ENCODE measurements at places on chromosomes 3 and 15. TPM values are rescaled to one million over a fixed set of nuclear protein-coding genes. Genes with fewer than 3 reads are reported as not detected.

The GUCA1C gene
- total RNA-seq = not detected

The CPN2 gene
- total RNA-seq = not detected

The TSPAN3 gene
- total RNA-seq = 114 TPM

The PARP9 gene
- total RNA-seq = 16.6 TPM

The RETNLB gene
- not detected for total RNA-seq

The METTL6 gene
- 9.6 TPM for total RNA-seq

GRCh38 chr15:36769098-36769497 lies 189.7 kb downstream of the CDIN1 start:
- no peak for DNase-seq
- H3K27me3 ChIP-seq = no peaks in the 10 kb centered on the region
- H3K4me3 ChIP-seq = no peak overlapping the region
- H3K36me3 ChIP-seq = no peaks in the 10 kb centered on the region
- H3K27ac ChIP-seq = no peak overlapping the region

GRCh38 chr15:40100947-40101905 lies 7.5 kb downstream of the BMF start:
- H3K27ac ChIP-seq = peak overlapping the region; percentile 62
- no peak overlapping the region for H3K4me3 ChIP-seq
- H3K27me3 ChIP-seq = no peaks in the 10 kb centered on the region
- no peak for DNase-seq

- no peaks in the 10 kb centered on the region for H3K36me3 ChIP-seq
- no peak overlapping the region for H3K27ac ChIP-seq
- H3K4me1 ChIP-seq = no peaks in the 10 kb centered on the region
- no peak overlapping the region for H3K4me3 ChIP-seq
- DNase-seq = no peak
These were observed 279.2 kb downstream of the GABRG3 start for GRCh38 chr15:27250223-27250622.

DNA sequence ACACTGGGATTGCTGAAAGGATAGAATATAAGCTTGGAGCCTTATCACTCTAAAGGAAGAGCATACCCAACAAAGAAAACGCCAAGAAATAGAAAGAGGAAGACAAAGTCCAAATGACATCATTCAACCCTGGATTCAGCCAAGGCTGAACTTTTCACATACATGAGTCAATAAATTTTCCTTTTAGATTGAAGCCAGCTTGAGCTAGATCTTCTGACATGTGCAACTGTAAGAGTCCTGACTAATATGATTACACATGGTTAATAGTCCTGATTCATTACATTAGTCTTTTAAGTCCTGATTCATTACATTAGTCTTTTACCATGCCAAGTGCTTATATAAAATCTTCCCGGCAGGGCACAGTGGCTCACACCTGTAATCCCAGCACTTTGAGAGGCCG lies 13.6 kb upstream of the DENND6A start:
- H3K27me3 ChIP-seq = no peaks in the 10 kb centered on the region
- DNase-seq = no peak
- H3K4me1 ChIP-seq = peaks cover 27% of the 10 kb centered on the region
- no peak overlapping the region for H3K27ac ChIP-seq

- H3K4me1 ChIP-seq = no peaks in the 10 kb centered on the region
- no peak overlapping the region for H3K4me3 ChIP-seq
- H3K36me3 ChIP-seq = no peaks in the 10 kb centered on the region
- H3K27ac ChIP-seq = no peak overlapping the region
These were observed 167.6 kb downstream of the EPHA3 start for GRCh38 chr3:89275001-89275400.

- no peak for DNase-seq
- H3K27ac ChIP-seq = no peak overlapping the region
- H3K4me3 ChIP-seq = no peak overlapping the region
- no peaks in the 10 kb centered on the region for H3K4me1 ChIP-seq
- H3K36me3 ChIP-seq = no peaks in the 10 kb centered on the region
These were observed 1218.9 kb downstream of the ROBO2 start for GRCh38 chr3:78258798-78259197.

DNA sequence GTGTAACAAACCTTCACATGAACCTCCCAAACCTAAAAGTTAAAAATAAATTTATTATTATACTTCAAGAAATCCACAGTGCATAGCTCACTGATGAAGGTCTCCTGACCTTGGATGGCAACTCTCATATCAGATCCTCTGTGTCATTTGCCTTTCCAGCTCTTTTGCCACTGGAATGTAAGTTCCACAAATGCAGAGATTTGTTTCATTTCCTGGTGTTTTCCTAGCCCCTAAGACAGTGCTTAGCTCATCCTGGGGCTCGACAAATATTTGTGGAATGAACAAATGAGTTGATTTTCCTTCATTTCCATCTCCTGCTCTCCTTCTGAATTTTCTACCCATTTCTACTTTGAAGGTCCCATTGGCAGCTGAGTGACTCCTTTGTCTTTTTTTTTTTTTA lies 56.0 kb downstream of the FRMD4B start:
- no peaks in the 10 kb centered on the region for H3K27me3 ChIP-seq
- no peak overlapping the region for H3K4me3 ChIP-seq
- no peak overlapping the region for H3K27ac ChIP-seq
- no peaks in the 10 kb centered on the region for H3K4me1 ChIP-seq

DNA sequence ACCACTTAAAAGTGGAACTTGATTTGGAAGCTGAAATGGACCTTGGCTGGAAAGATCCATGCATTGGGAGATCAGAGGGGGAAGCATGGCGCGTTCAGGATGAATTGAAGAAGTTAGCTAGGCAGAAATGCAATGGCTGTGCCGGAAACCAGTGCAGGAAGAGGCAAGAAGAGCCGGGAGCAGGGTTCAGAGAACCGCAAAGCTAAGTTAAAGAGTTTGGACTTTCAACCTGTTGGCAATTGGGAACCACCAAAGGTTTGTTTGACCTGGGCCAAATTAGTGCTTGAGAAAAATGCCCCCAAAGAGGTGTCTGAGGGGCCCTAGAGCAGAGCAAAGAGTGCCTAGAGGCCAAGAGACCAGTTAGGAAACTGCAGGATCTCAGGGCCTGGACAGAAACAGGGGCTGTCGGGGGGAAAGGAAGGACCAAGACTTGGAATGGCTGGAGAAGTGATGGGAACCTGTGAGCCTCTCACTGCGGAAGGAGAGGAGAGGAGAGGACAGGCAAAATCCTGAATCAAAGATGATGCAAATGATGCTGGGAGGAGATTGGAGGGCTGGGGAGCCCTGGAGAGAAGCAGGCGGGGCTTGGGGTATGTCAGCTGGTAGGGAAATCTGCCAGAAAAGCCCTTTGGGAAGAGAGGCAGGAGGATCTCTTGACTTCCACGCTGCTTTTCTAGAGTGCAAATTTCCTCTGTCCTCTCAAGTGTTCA lies 49.3 kb downstream of the FAM174B start:
- H3K27ac ChIP-seq = no peak overlapping the region
- no peak for DNase-seq
- no peaks in the 10 kb centered on the region for H3K27me3 ChIP-seq
- H3K36me3 ChIP-seq = no peaks in the 10 kb centered on the region
- peaks cover 9% of the 10 kb centered on the region for H3K4me1 ChIP-seq

DNA sequence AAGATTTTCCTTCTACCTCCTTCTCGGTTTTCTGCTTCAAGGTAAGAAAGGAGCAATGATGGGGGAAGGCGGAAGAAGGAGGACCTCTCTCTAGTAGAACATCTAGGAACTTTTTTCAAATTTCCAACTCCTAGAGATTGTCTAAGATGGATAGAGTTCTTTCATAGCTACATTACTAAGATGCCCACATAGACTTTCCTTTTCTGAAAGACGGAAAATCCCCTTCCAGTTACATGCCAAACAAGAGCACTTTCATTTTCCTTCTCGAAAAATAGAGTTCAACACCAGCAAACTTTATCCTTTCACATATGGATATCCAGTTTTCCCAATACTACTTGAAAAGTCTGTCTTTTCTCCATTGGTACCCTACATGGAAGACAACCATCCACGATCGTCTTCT lies 692 bp downstream of the HTR3E start:
- no peak overlapping the region for H3K27ac ChIP-seq
- H3K4me3 ChIP-seq = no peak overlapping the region
- no peak for DNase-seq
- no peaks in the 10 kb centered on the region for H3K36me3 ChIP-seq

DNA sequence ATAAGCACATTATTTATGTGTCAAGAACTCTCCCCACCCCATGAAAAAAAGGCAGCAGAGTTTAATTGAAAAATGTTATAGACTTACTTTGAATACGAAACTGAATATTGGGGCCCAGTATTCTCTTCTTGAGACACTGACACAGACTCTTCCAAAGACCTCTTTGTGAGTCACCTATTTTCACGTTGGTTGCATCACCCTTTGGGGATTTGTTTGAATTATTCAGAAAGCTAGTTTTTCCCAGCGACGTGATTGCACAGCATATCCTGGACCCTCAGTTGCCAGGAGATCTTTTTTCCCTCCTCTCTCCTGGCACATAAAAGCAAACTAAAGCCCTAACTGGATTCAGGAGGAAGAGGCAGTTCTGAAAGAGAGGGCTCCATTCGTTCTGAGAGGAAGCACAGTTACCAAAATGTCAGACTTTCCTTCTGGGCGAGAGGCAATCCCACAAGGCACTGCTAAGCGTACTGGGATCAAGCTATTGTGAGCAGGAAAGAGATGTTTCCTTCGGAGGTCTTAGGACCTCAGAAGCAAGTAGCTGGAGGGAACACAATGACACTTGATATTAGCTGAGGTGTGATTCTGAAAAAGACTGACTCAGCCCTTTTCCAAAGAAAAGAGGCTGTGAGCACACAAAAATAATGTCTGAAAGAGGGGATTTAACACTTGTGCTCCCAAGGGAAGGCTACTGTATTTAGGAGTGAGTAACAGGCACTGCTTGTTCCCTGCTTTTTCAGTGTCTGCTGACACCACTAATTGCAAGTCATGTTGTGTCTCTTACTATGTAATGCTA lies 65.8 kb upstream of the CADPS start:
- no peak for DNase-seq
- H3K27ac ChIP-seq = no peak overlapping the region
- no peak overlapping the region for H3K4me3 ChIP-seq
- no peaks in the 10 kb centered on the region for H3K4me1 ChIP-seq
- H3K27me3 ChIP-seq = no peaks in the 10 kb centered on the region

DNA sequence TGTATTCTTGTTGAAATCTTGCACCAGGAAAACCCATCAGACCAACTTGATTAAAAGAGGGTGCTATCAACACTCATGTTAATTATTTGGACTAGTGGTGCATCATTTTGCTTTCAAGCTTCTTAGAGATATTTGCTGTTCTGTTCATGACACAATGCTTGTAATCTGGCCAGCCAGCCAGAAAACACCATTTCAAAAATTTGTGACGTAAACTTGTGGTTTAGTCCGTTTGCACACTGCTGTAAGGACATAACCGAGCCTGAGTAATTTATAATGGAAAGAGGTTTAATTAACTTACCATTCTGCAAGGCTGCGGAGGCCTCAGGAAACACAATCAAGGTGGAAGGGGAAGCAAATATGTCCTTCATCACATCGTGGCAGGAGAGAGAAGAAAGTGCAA lies 374.3 kb upstream of the TGFBR2 start:
- no peaks in the 10 kb centered on the region for H3K27me3 ChIP-seq
- peak overlapping the region; percentile 52 for H3K27ac ChIP-seq
- peaks cover 22% of the 10 kb centered on the region for H3K4me1 ChIP-seq
- no peak overlapping the region for H3K4me3 ChIP-seq

Measured in esophagus squamous epithelium (tissue), 5 donors.